ENCODE measurements at places on chromosomes 4 and X.

GRCh38 chr4:127748957-127749356, 18.8 kb downstream of the SLC25A31 start:
- DNase-seq = no peak

GRCh38 chr4:152935631-152936445, at the start of gene FHDC1:
Gene FHDC1, plus strand, starts transcription at chr4:152936323. Its CDS starts 6,735 bp downstream, at chr4:152943058.
- no peak for DNase-seq

GRCh38 chr4:4899202-4899925, 39.9 kb downstream of the MSX1 start:
- no peak for DNase-seq

DNA sequence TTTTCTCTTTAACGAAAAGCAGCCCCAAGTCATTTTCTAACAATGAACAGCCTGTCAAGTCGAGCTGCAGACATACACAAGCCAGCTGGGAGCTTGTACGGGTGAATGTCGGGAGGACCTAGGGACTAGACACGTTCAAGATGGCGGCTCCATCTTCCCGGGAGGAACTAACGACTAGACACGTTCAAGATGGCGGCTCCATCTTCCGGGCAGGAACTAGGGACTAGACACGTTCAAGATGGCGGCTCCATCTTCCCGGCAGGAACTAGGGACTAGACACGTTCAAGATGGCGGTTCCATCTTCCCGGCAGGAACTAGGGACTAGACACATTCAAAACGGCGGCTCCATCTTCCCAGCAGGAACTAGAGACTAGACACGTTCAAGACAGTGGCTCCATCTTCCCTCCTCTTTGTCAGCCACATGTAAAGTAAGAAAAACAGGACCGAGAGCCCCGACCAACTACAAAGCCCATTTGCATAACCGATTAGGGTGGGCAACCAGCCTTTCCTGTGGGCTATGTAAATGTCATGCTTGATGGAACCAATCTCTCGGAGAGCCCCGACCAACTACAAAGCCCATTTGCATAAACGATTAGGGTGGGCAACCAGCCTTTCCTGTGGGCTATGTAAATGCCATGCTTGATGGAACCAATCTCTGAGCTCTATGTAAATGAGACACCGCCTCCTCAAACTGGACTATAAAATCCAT, 175.5 kb downstream of the DHRSX start:
- DNase-seq = peak; percentile 41

DNA sequence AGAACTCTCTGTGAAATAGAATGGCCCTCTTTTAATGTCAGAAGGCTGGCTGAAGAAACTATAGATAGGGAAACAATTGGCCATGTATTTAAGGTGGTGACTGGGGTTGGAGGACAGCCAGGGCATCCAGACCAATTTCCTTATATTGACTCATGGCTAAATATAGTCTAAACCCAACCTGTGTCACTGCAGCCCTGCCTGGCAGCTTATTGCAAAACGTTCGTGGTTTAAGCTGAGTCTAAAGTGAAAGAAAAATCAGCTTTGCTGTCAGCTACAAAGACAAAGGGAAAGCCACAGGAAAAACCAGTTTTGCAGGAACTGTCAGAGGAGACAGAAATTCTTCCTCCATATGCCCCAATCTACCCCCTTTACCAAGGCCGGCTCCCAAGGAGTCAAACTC, 902.8 kb upstream of the NDST4 start:
- no peak for DNase-seq
